ENCODE measurements at places on chromosomes 6 and 20.

- no peak overlapping the region for H3K27ac ChIP-seq
- no peaks in the 10 kb centered on the region for H3K4me1 ChIP-seq
- H3K4me3 ChIP-seq, result no peak overlapping the region
- no peaks in the 10 kb centered on the region for H3K36me3 ChIP-seq
- H3K27me3 ChIP-seq, result no peaks in the 10 kb centered on the region
These were observed 43.6 kb downstream of the ZDHHC14 start for GRCh38 chr6:157424491-157425020.

- H3K27ac ChIP-seq, result peak overlapping the region; percentile 91
- peaks cover 26% of the 10 kb centered on the region for H3K4me1 ChIP-seq
- peak; percentile 88 for DNase-seq
- no peaks in the 10 kb centered on the region for H3K27me3 ChIP-seq
- no peaks in the 10 kb centered on the region for H3K36me3 ChIP-seq
- peak overlapping the region; percentile 79 for H3K4me3 ChIP-seq
These were observed 6.1 kb upstream of the HSPA1B start for GRCh38 chr6:31821301-31822035.

GRCh38 chr6:73680289-73680918 is 15.6 kb upstream of the CD109 start:
- H3K4me3 ChIP-seq, result no peak overlapping the region
- no peak overlapping the region for H3K27ac ChIP-seq
- no peak for DNase-seq

GRCh38 chr6:109165392-109165974 is 70.2 kb downstream of the CEP57L1 start:
- H3K4me3 ChIP-seq, result no peak overlapping the region
- no peak overlapping the region for H3K27ac ChIP-seq
- no peaks in the 10 kb centered on the region for H3K27me3 ChIP-seq
- H3K36me3 ChIP-seq, result no peaks in the 10 kb centered on the region
- no peak for DNase-seq

GRCh38 chr6:166720856-166721255 is 93.8 kb upstream of the RPS6KA2 start:
- H3K27ac ChIP-seq, result no peak overlapping the region
- H3K4me3 ChIP-seq, result no peak overlapping the region
- H3K4me1 ChIP-seq, result no peaks in the 10 kb centered on the region
- no peak for DNase-seq

GRCh38 chr6:107719160-107719559 is 105.0 kb downstream of the SCML4 start:
- no peak for DNase-seq
- H3K27me3 ChIP-seq, result peaks cover 30% of the 10 kb centered on the region
- H3K4me1 ChIP-seq, result no peaks in the 10 kb centered on the region

GRCh38 chr6:168027521-168027920 is 30.1 kb downstream of the KIF25 start:
- DNase-seq, result no peak
- no peak overlapping the region for H3K27ac ChIP-seq
- H3K36me3 ChIP-seq, result no peaks in the 10 kb centered on the region
- no peak overlapping the region for H3K4me3 ChIP-seq
- no peaks in the 10 kb centered on the region for H3K27me3 ChIP-seq
- peaks cover 17% of the 10 kb centered on the region for H3K4me1 ChIP-seq

GRCh38 chr6:157034436-157035230 is 257.5 kb downstream of the ARID1B start:
- H3K27ac ChIP-seq, result peak overlapping the region; percentile 90
- no peak for DNase-seq
- H3K4me3 ChIP-seq, result no peak overlapping the region
- H3K36me3 ChIP-seq, result no peaks in the 10 kb centered on the region

- H3K27ac ChIP-seq, result no peak overlapping the region
- peaks cover 6% of the 10 kb centered on the region for H3K4me1 ChIP-seq
- no peaks in the 10 kb centered on the region for H3K27me3 ChIP-seq
- no peak overlapping the region for H3K4me3 ChIP-seq
- DNase-seq, result no peak
These were observed 15.9 kb downstream of the PFDN4 start for GRCh38 chr20:54223751-54224150.

- H3K36me3 ChIP-seq, result peaks cover 31% of the 10 kb centered on the region
- H3K4me1 ChIP-seq, result peaks cover 35% of the 10 kb centered on the region
- H3K27ac ChIP-seq, result peak overlapping the region; percentile 100
- peak overlapping the region; percentile 91 for H3K4me3 ChIP-seq
These were observed 2.0 kb downstream of the ZNF335 start for GRCh38 chr20:45969712-45970634.

- no peak overlapping the region for H3K4me3 ChIP-seq
- no peaks in the 10 kb centered on the region for H3K27me3 ChIP-seq
- H3K27ac ChIP-seq, result no peak overlapping the region
These were observed 386.9 kb upstream of the HSF2 start for GRCh38 chr6:122012578-122012977.

DNA sequence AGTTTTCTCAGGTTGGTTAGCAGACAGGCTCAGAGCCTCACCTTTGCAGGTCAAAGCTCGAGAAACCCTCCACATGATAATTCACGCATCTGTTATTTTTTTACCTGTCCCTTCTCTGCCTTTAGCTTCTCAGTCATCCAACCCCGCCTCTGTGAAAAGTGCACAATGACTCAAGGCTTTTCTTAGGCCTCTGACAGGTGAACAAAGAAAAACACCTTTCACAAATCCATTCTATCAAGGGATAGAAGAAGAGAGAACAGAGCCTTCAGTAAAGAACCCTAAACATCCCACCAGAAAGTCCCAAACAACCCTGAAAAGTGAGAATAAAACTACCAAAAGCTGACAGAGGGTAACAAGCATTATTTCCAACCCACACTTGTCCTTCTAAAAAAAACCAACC is 178.2 kb downstream of the GJA10 start:
- DNase-seq, result no peak
- H3K36me3 ChIP-seq, result no peaks in the 10 kb centered on the region
- H3K4me1 ChIP-seq, result peaks cover 12% of the 10 kb centered on the region
- no peak overlapping the region for H3K27ac ChIP-seq
- peaks cover 12% of the 10 kb centered on the region for H3K27me3 ChIP-seq

DNA sequence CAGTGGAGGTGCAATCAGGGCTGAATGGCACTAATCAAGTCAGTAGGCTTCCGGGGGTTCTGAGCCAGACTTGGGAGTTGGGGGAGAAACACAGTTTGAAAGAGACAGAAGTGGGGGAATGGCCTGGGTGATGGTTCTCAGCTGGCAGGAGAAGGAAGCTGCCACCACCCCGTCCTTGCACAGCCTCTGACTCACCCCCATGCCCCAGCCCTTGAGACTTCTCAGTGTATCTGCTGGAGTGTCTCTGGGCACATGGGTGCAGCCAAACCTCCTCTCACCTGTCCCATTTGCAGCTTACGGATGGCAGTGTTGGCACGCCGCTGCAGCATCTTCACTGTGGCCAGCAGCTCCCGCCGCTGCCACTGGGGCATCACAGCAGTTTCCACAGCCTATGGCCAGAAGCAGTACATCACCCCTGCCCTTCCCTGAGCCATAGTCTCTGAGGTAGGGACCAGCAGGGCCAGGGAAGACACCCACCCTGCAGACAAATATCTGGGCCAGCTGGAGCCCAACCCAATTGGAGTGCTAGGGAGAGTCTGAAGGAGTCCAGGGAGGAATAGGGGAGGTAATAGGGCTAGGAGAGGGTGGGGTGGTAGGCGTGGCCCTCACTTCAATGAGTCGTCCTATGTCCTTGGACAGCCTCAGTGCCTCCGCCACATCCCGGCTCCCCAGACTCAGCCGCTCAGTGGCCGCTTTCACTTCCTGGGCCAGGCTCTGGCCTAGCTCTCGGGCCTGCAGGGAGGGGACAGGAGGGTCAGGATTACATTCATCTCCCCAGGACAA is 11.2 kb downstream of the AARS2 start:
- no peak for DNase-seq
- H3K4me3 ChIP-seq, result no peak overlapping the region
- H3K4me1 ChIP-seq, result no peaks in the 10 kb centered on the region
- H3K27me3 ChIP-seq, result peaks cover 20% of the 10 kb centered on the region
- no peak overlapping the region for H3K27ac ChIP-seq

- peak overlapping the region; percentile 95 for H3K27ac ChIP-seq
- H3K4me1 ChIP-seq, result peaks cover 15% of the 10 kb centered on the region
- no peaks in the 10 kb centered on the region for H3K36me3 ChIP-seq
- DNase-seq, result no peak
These were observed 4.6 kb upstream of the ZNF184 start for GRCh38 chr6:27477318-27478013.

GRCh38 chr6:149385998-149386646 is 13.9 kb upstream of the SUMO4 start:
- H3K27me3 ChIP-seq, result no peaks in the 10 kb centered on the region
- no peak overlapping the region for H3K27ac ChIP-seq
- no peak overlapping the region for H3K4me3 ChIP-seq

DNA sequence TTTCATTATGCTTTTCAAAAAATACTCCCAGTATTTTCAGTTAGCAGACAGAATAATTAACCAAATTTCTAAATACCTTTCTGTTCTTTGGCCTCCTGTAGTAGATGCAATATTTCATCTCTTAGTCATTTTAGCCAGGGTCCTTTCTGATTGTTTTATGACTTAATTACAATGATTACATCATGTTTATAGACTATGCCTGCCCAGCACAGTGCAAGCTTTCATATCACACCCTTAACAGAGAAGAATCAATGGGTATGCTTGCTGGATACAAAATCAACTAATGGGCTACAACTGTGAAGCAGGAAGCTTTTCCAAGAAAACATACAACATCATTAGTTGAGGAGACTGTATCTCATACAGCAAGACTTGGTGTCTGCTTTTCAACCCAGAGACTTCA is 119.8 kb upstream of the NRSN1 start:
- no peaks in the 10 kb centered on the region for H3K36me3 ChIP-seq
- H3K27ac ChIP-seq, result no peak overlapping the region
- no peaks in the 10 kb centered on the region for H3K27me3 ChIP-seq
- no peak overlapping the region for H3K4me3 ChIP-seq
- DNase-seq, result no peak
- H3K4me1 ChIP-seq, result peaks cover 9% of the 10 kb centered on the region

DNA sequence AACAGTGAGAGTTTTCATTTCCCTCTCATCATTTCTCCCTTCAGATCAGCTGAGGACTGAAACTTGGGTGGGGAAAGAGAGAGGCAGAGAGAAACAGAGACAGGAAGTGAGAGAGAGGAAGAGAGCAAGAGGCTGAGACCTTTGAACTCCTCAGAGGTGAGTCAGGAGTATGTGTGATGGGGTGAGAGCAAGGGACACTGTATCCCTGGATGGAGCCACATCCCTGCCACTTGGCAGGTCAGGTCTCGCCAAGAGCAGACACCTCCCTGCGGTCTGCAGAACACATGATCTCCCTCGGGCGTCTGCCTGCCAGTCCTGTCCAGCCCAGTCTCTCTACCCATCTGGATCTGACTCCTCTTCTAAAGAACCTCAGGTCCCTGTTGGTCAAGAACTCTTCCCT is 62.7 kb upstream of the SYNDIG1 start:
- H3K36me3 ChIP-seq, result no peaks in the 10 kb centered on the region
- DNase-seq, result no peak
- H3K4me3 ChIP-seq, result no peak overlapping the region
- no peaks in the 10 kb centered on the region for H3K4me1 ChIP-seq
- no peaks in the 10 kb centered on the region for H3K27me3 ChIP-seq

- no peaks in the 10 kb centered on the region for H3K27me3 ChIP-seq
- H3K4me1 ChIP-seq, result no peaks in the 10 kb centered on the region
- H3K4me3 ChIP-seq, result no peak overlapping the region
- H3K36me3 ChIP-seq, result peaks cover 80% of the 10 kb centered on the region
These were observed 8.3 kb downstream of the TBC1D7 start for GRCh38 chr6:13319891-13320564.

All from osteoblast (primary cell).